ENCODE measurements at places on chromosomes 5 and 9. TPM values are rescaled to one million over a fixed set of nuclear protein-coding genes. Genes with fewer than 3 reads are reported as not detected.

Gene PCDHGB2
- total RNA-seq: 0.09 TPM

Gene NDUFA8
- total RNA-seq: 104 TPM

Gene TLX3
- total RNA-seq: not detected

Gene PCDHA1
- total RNA-seq: 0.10 TPM

Gene TAS2R1
- total RNA-seq: not detected

Gene C9orf152
- 0.08 TPM for total RNA-seq

Gene NDST1
- total RNA-seq: 74.3 TPM

Gene CER1
- not detected for total RNA-seq
